ENCODE measurements at places on chromosomes 6 and 20.
A peak's percentile ranks its signal among the peaks of the same experiment; 100 is the strongest.

DNA sequence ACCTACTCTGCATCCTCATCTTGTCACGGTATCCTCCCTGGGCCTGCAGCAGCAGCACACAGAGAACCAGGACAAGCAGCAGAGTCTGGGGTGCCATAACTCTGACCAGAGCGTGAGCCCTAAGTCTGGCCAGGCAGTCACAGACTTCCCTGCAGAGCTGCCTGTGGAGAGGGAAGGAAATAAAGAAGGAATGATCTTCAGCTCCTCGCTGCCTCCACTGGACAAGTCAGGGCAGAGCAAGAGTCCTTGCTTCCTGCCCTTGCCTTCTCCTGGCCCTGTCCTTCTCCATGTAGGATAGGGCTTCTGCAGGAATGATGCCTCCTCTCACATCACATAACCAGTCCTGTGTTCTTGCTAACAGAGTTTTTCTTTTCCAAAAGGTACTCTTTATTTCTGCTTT is 15.9 kb upstream of the WFDC11 start:
- peak; percentile 27 for DNase-seq

DNA sequence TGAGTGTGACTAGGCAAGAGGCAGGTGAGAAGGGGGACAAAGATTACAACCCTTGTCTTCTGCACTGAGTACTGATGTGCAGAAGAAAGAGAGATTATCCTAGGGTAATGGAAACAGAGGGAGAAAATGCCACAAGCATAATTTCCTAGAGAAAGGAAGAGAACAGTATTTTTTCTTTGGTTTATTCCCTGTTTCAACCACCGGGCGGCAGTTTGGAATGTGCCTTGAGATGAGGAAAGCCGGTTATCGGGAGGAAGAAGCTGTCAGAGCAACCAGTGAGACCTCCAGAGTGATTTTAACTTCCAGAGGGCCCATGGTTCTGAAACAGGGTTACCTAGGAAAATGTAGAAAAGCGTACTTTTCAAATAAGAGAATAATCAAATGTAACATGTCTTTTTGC is 121.4 kb downstream of the REV3L start:
- peak; percentile 79 for DNase-seq

- DNase-seq: no peak
Observed at GRCh38 chr20:8007490-8007889, 12.1 kb downstream of the TMX4 start.

DNA sequence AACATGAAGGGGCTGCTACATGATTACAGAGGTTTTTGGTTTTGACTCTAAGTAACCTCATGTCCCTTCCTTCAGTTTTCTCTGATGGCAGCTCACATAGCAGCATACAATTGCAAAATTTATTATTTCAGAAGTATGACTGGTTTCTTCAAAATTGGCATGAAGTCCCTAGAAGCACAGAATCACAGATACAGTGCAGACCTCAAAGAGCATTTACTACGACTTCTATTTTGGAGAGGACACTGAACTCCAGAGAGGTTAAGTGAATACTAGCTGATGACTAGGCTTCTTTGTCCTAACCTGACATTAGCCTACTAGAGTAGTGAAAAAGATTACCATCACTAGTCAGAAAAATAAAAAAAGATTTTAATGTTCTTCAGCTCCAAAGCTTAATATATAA is 664.3 kb downstream of the RFPL4B start:
- DNase-seq: peak; percentile 39

All from GM23248 (cell line).